ENCODE measurements at places on chromosomes 5 and 9.

DNA sequence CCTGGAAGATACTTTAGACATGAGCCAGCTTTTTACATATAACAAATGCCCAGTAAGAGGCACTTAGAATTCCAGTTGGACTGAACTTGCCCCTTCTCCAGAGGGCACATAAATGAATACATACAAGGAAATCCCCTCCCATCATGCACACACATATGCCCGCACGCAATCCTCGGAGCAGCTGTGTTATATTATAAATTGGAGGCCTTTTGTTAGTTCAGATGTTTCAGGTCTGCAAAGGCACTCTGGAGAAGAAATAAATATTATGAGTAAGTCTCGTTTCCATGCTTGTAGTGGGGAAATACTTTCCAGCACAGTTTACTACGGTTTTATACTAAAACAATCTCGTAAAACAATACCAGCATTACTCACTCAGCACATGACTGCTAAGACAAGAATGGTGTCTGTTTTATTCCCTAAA is 17.6 kb upstream of the MUSK start:
- no peak overlapping the region for H3K4me3 ChIP-seq
- H3K27ac ChIP-seq, result peak overlapping the region; percentile 59
- H3K4me1 ChIP-seq, result peaks cover 19% of the 10 kb centered on the region
- no peak for DNase-seq
- H3K36me3 ChIP-seq, result no peaks in the 10 kb centered on the region

DNA sequence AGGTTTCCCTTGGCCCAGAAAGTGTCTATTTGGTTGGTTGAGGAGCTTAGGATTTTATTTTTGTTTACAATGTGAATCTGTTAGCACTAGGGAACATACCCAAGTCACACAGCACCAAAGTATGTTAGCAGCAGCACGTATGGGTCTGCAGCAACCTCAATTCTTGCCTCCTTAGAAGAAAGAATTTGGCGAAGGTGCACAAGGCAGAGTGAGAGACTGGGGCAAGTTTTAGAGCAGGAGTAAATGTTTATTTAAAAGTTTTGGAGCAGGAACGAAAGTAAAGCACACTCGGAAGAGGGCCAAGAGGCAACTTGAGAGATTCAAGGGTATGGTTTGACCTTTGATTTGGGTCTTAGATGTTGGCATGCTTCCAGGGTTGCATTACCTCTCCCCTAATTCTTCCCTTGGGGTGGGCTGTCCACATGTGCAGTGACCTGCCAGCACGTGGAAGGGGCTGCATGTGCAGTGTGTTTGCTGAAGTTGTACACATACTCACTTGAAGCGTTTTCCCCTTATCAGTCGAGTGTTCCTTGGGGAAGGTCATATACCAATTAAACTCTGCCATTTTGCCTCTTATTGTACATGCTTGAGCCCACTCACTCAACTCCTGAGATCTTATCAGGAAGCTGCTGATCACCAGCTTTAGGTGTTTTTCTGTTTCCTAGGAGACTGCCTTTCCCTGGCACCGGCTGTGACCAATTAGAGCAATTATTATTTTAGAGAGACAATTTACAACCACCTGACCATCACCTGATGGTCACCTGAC is 64.9 kb upstream of the SHC3 start:
- no peak overlapping the region for H3K27ac ChIP-seq
- H3K27me3 ChIP-seq, result peaks cover 16% of the 10 kb centered on the region
- H3K36me3 ChIP-seq, result no peaks in the 10 kb centered on the region
- DNase-seq, result no peak
- H3K4me3 ChIP-seq, result no peak overlapping the region

- no peaks in the 10 kb centered on the region for H3K36me3 ChIP-seq
- no peak overlapping the region for H3K4me3 ChIP-seq
- peak overlapping the region; percentile 79 for H3K27ac ChIP-seq
- H3K27me3 ChIP-seq, result no peaks in the 10 kb centered on the region
- peaks cover 32% of the 10 kb centered on the region for H3K4me1 ChIP-seq
Observed at GRCh38 chr5:179270581-179271427, 74.5 kb downstream of the ADAMTS2 start.

DNA sequence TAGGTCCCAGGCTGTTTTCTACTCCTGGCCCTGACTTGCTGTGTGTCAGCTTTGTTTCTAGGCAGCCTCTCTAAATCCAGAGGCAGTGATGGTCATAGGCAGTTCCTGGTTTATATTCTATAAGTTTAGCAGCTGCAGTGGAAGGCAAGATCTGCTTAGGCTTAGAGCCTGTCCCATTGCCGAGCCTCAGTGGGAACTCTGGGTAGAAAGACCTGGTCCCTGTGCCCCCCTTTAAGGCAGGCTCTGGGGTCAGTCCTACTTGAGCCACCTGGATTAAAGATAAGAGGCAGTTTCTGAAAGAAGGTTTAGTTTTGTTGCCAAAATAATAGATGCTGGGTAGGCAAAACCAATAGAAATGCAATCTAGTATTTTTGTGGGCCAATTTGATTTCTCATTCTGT is 13.6 kb downstream of the MCCC2 start:
- H3K4me1 ChIP-seq, result no peaks in the 10 kb centered on the region
- no peaks in the 10 kb centered on the region for H3K27me3 ChIP-seq
- no peak overlapping the region for H3K27ac ChIP-seq
- no peak for DNase-seq
- H3K36me3 ChIP-seq, result peaks cover 50% of the 10 kb centered on the region
- H3K4me3 ChIP-seq, result no peak overlapping the region

GRCh38 chr5:151721087-151721646 is 34.5 kb upstream of the SPARC start:
- peak overlapping the region; percentile 17 for H3K27ac ChIP-seq
- DNase-seq, result no peak
- H3K36me3 ChIP-seq, result no peaks in the 10 kb centered on the region

DNA sequence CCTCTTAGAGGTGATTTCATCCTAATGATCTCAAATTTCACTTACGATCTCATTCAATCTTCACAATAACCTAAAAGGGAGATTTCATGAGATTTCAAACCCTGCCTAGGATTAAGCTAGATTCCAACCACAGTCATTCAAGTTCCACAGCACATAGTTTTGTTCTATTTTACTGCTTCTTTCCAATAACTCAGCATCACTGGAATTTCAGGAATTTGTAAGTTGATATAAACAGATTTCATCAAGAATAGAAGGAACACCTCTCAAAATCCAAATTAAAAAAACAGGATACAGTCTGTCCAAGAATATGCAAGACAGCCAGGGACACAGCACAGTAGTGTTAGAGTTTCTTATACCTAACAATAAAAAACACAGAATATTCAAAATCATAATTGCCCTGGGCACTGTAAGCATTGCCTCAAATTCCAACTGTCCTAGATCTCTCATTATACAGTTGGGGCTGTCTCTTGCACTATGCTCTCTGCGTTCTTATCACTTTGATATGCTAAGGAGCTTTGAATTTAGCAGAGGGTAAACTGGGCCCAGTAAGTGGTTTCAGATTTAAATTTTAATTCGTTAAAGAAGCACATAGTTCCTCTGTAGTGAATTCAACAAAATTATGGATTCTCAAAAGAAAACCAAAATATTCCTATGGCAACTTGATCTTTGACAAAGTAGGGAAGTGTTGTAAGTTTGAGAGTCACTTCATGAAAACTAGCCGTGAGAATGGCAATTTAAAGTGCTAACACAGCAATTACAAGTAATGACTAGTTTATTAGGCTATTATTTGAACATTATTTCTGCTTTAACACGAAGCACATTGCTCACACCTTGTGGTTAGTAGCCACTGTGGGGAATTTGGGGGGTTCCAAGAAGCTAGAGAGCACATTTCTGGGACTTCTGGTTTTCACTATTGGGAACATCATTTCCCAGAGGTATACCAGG is 478.6 kb upstream of the C9orf72 start:
- no peak for DNase-seq
- no peaks in the 10 kb centered on the region for H3K36me3 ChIP-seq

DNA sequence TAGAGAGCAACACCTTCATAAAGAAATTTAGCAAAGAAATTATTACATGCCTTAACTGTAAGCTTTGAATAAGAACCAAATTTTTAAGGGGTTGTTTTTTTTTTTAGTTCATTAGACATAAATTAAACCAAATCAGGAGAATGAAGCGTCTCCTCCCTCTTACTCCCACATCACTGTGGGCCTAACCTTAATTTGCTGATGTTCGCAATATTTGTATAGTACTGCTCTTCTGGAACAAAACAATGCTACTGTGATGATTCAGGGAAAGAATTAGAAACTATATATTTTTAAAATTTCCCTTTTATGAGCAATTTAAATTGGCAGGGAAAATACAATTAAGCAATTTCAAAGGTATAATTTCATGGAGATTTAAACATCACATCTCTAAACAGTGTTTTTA is 275.0 kb upstream of the C9orf72 start:
- H3K4me1 ChIP-seq, result peaks cover 24% of the 10 kb centered on the region
- no peak overlapping the region for H3K4me3 ChIP-seq
- H3K27me3 ChIP-seq, result peaks cover 8% of the 10 kb centered on the region
- H3K36me3 ChIP-seq, result no peaks in the 10 kb centered on the region

DNA sequence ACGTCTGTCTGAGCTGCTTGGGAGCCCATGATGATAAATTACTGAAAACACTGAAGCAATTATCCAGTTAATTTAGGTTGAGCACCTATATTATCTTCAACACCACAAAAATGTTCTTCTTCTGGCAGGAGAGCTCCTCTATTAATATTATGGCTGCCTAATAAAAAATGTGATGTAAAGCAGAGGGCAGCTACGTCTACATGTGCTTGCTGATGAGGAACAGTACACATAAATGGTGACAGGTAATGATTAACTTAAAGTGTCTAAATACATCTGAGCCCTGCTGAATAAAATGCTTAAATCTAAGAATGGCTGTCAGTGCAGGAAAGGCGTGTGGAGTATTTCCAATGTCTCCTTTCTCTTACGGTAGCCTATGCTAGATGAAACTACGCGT is 131.3 kb upstream of the NR3C1 start:
- no peaks in the 10 kb centered on the region for H3K27me3 ChIP-seq
- no peaks in the 10 kb centered on the region for H3K36me3 ChIP-seq
- no peak overlapping the region for H3K27ac ChIP-seq
- no peak overlapping the region for H3K4me3 ChIP-seq
- peaks cover 29% of the 10 kb centered on the region for H3K4me1 ChIP-seq
- DNase-seq, result no peak

DNA sequence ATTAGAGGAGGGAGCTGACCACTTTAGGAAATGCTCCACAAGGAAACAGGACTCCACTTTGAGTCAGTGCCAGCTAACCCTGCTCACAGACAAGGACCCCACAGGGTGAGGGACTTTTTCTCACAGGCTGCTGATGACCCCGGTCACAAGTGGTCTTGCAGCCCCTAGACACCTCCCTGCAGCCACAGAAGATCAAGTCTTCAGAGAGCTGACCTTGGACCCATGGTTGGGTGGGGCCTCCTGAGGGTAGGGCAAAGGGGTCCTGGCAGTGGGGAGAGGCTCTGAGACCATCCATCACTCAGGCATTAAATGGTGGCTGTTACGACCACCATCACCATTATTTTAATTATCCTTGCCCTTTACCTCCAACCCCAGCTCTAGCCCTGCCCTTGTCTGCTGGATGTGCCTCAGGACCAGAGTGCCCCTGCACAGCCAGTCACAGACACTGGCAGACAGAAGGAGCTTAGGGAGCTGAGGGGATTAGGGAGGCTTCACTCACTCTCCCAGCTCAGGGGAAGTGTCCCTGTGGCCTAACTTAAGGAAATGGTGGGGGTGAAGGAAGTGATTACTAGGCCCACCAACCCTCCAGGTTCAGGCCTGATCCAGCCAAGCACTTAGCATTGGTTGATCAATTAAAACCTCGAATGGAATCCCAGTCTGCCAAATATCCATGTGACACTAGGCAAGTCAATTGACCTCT is 1.6 kb downstream of the ACSL6 start:
- H3K4me3 ChIP-seq, result peak overlapping the region; percentile 60
- DNase-seq, result no peak
- no peaks in the 10 kb centered on the region for H3K36me3 ChIP-seq
- no peak overlapping the region for H3K27ac ChIP-seq
- peaks cover 65% of the 10 kb centered on the region for H3K27me3 ChIP-seq
- H3K4me1 ChIP-seq, result no peaks in the 10 kb centered on the region

- H3K4me3 ChIP-seq, result no peak overlapping the region
- H3K27ac ChIP-seq, result no peak overlapping the region
- no peaks in the 10 kb centered on the region for H3K36me3 ChIP-seq
- no peaks in the 10 kb centered on the region for H3K4me1 ChIP-seq
- DNase-seq, result no peak
- H3K27me3 ChIP-seq, result no peaks in the 10 kb centered on the region
Observed at GRCh38 chr9:122780026-122780425, 8.7 kb upstream of the OR5C1 start.

DNA sequence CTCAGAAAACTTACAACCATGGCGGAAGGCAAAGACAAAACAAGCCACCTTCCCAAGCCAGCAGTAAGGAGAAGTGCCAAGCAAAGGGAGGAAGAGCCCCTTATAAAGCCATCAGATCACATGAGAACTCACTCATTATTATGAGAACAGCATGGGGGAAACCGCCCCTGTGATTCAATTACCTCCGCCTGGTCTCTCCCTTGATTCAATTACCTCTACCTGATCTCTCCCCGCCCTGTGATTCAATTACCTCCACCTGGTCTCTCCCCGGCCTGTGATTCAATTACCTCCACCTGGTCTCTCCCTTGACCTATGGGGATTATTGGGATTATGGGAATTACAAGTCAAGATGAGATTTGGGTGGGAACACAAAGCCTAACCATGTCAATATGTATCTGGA is 467.3 kb upstream of the FTMT start:
- H3K4me1 ChIP-seq, result no peaks in the 10 kb centered on the region
- no peak overlapping the region for H3K4me3 ChIP-seq
- H3K27ac ChIP-seq, result no peak overlapping the region

GRCh38 chr5:65480306-65480865 is 1.3 kb downstream of the ADAMTS6 start:
- no peaks in the 10 kb centered on the region for H3K36me3 ChIP-seq
- H3K4me3 ChIP-seq, result no peak overlapping the region
- peaks cover 26% of the 10 kb centered on the region for H3K4me1 ChIP-seq
- no peaks in the 10 kb centered on the region for H3K27me3 ChIP-seq
- no peak overlapping the region for H3K27ac ChIP-seq
- DNase-seq, result peak; percentile 71

- no peak for DNase-seq
- no peaks in the 10 kb centered on the region for H3K27me3 ChIP-seq
- no peak overlapping the region for H3K4me3 ChIP-seq
Observed at GRCh38 chr9:27489087-27489876, 34.8 kb upstream of the IFNK start.

DNA sequence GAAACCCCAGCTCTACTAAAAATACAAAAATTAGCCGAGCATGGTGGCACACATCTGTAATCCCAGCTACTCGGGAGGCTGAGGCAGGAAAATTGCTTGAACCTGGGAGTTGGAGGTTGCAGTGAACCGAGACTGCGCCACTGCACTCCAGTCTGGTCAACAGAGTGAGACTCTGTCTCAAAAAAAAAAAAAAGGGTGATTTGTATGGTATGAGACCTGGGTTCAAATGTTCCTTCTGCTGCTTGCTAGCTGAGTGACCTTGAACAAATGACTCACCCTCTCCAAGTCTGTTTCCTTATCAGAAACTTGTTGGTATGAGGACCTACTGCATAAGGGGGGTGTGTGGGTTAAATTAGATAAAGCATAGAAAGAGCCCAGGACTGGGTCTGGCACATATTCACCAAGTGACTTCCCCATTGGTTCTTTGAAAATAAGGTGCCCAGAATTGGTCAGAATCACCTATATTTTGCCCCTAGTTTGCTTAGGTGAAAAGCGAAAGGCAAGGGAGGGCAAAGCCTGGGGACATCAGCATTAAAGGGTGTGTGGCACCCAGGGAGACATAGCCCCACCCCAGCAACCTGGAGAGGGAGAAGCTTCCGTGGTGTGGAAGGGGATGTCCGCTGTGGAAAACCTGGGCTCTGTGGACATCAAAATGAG is 9.9 kb downstream of the SLC25A25 start:
- H3K4me1 ChIP-seq, result peaks cover 44% of the 10 kb centered on the region
- peak overlapping the region; percentile 93 for H3K27ac ChIP-seq
- no peaks in the 10 kb centered on the region for H3K27me3 ChIP-seq
- no peaks in the 10 kb centered on the region for H3K36me3 ChIP-seq
- DNase-seq, result no peak

GRCh38 chr9:23557689-23558088 is 268.4 kb downstream of the ELAVL2 start:
- H3K36me3 ChIP-seq, result no peaks in the 10 kb centered on the region
- DNase-seq, result no peak
- H3K27me3 ChIP-seq, result peaks cover 3% of the 10 kb centered on the region

All from mesothelial cell of epicardium (in vitro differentiated cells).